B cell (primary cell): ENCODE measurements at places on chromosomes 1 and 21. TPM values are rescaled to one million over a fixed set of nuclear protein-coding genes. Genes with fewer than 3 reads are reported as not detected.

The CERS2 gene
- total RNA-seq, result 130 and 144 TPM in 2 replicates

The ZZZ3 gene
- 65.7 and 68.3 TPM in 2 replicates for total RNA-seq

The SPATA21 gene
- total RNA-seq, result not detected in 2 replicates

The KRTAP13-3 gene
- total RNA-seq, result not detected in 2 replicates

The TCHH gene
- total RNA-seq, result not detected in 2 replicates

The KRTAP7-1 gene
- not detected in 2 replicates for total RNA-seq

The RUNX3 gene
- 116 and 127 TPM in 2 replicates for total RNA-seq

The PODN gene
- total RNA-seq, result not detected in 2 replicates

The CHODL gene
- 0.19 and 0.20 TPM in 2 replicates for total RNA-seq

The TAS1R1 gene
- not detected in 2 replicates for total RNA-seq

The LMOD1 gene
- not detected in 2 replicates for total RNA-seq

The F13B gene
- total RNA-seq, result not detected in 2 replicates

The RYR2 gene
- not detected in 2 replicates for total RNA-seq

The KRTAP20-2 gene
- total RNA-seq, result not detected in 2 replicates

The ZNF683 gene
- total RNA-seq, result 0.67 TPM in 1 of 2 replicates, not detected in the other

The TMEM61 gene
- total RNA-seq, result not detected in 2 replicates

The TFF1 gene
- total RNA-seq, result not detected in 2 replicates

The HSD3B1 gene
- total RNA-seq, result not detected in 2 replicates

The OR2AK2 gene
- 0.39 and 0.61 TPM in 2 replicates for total RNA-seq

The NTMT2 gene
- not detected in 2 replicates for total RNA-seq

The SLC27A3 gene
- total RNA-seq, result 15.6 and 16.2 TPM in 2 replicates

The HES3 gene
- total RNA-seq, result not detected in 2 replicates

The FMO2 gene
- total RNA-seq, result not detected in 2 replicates

The NUP133 gene
- total RNA-seq, result 49.7 and 50.5 TPM in 2 replicates

The VSIG8 gene
- total RNA-seq, result 0.17 TPM in 1 of 2 replicates, not detected in the other

The CACNA1E gene
- 0.36 and 0.37 TPM in 2 replicates for total RNA-seq

The PADI3 gene
- total RNA-seq, result not detected in 2 replicates

The FAM131C gene
- 0.37 and 0.58 TPM in 2 replicates for total RNA-seq

The IFI44L gene
- total RNA-seq, result 4.8 and 5.7 TPM in 2 replicates

The MTARC2 gene
- 17.2 and 22.6 TPM in 2 replicates for total RNA-seq

The MYOG gene
- not detected in 2 replicates for total RNA-seq

The CBS gene
- 0.44 and 2.0 TPM in 2 replicates for total RNA-seq

The DNM3 gene
- total RNA-seq, result 1.3 and 1.5 TPM in 2 replicates

The HAPLN2 gene
- 0.36 TPM in 1 of 2 replicates, not detected in the other for total RNA-seq

The PEAR1 gene
- total RNA-seq, result not detected in 2 replicates

The SELENBP1 gene
- total RNA-seq, result 0.22 and 0.37 TPM in 2 replicates

The FCRL6 gene
- 0.19 TPM in 1 of 2 replicates, not detected in the other for total RNA-seq

The HUNK gene
- 0.07 and 0.10 TPM in 2 replicates for total RNA-seq

The CD84 gene
- total RNA-seq, result 58.5 and 63.9 TPM in 2 replicates

The TTC22 gene
- total RNA-seq, result 10.4 and 10.9 TPM in 2 replicates

The HSPB7 gene
- not detected in 2 replicates for total RNA-seq

The UTS2 gene
- total RNA-seq, result 5.0 and 5.5 TPM in 2 replicates

The S100A8 gene
- total RNA-seq, result 1.9 and 3.3 TPM in 2 replicates

The HES4 gene
- total RNA-seq, result 3.2 and 4.3 TPM in 2 replicates

The TMEM51 gene
- total RNA-seq, result 0.30 TPM in 1 of 2 replicates, not detected in the other

The FMO1 gene
- total RNA-seq, result not detected in 2 replicates

The STPG1 gene
- total RNA-seq, result 6.1 and 9.3 TPM in 2 replicates

The NUP210L gene
- total RNA-seq, result 0.15 and 0.20 TPM in 2 replicates
